ENCODE measurements at places on chromosomes 16 and 17.

DNA sequence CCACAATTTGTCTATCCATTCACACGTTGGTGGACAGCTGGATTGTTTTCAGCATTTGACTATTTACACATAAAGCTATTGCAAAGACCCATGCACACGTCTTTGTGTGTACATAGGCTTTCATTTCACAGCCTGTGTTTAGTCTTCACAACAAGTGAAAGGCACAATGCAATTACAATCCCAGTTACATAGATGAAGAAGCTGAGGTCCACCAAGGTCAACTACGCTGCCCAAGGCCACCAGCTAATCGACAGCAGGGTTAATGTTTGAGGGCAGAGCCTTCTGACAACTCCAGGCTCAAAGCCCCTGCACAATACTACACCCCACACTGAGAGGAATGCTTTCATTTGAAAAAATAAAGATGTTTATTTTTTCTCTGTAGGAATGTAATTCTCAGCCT lies 93.6 kb upstream of the CDH13 start:
- no peak for DNase-seq

DNA sequence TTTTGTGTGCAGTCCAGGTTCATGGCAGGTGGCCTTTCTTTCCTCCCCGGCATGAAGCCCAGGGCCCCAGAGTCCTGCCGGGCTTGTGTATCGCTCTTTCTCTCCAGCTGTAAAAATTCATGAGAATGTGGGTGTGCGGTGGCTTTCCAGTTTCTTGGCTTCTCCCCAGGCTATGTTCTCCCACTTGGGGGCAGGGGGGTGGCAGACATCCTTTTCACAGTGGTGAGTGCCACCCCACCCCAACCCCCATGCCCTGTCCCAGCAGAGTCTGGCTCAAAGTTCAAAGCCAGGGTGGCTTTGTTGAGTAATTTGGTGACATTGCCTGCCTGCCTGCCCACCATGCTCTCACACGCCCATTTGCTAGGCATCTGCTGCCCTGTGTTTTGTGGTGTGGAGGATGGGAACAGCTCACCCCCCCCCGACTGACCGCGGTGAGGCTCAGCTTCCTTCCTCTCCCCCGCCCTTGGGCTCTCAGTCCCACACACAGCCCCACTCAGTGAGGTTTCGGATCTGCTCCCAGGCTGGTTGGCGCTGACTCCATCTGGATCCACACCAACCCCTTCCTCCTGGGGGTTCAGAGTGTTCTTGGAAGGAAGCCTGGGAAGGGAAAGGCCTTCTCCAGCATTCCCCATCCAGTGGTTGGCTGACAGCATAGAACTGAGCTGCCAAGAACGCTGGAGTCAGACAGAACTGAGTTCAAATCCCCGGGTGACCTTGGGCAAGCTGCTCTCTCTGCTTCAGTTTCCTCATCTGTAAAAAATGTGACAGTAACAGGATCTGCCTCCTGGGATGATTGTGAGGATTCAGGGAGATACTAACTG lies 36.0 kb downstream of the CHD9 start:
- peak; percentile 48 for DNase-seq

DNA sequence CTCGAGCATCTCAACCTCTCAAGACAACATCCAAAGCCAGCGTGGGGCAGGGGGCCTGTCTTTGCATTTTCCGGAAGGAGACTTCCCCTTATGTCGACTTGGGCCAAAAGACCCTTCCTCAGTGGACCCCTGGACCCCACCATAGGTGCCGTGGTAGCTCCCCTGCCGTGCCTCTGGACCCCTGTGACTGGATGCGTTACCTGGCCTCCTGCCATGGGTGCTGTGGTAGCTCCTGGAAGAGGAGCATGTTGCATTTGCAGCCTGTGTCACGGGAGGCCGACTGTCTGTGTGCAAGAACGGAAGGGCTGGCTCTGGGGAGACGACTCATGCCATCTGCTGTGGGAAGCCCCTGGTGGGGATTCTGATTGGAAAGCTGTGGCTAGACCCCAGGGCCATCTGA lies 130.1 kb downstream of the FOXL1 start:
- DNase-seq = no peak

- DNase-seq = no peak
Observed at GRCh38 chr17:66540131-66540781, 237.8 kb downstream of the PRKCA start.

All from GM12892 (cell line).